ENCODE measurements at places on chromosomes 1 and 21.

- DNase-seq: no peak
Observed at GRCh38 chr1:161159913-161160243, 578 bp downstream of the USP21 start.

GRCh38 chr21:18424276-18424675 lies 20.7 kb upstream of the TMPRSS15 start:
- DNase-seq: no peak

GRCh38 chr1:180928331-180929230 lies 15.9 kb downstream of the KIAA1614 start:
- DNase-seq: no peak

- DNase-seq: no peak
Observed at GRCh38 chr1:207850621-207851407, 60.1 kb downstream of the CD34 start.

- no peak for DNase-seq
Observed at GRCh38 chr1:207941665-207942064, 30.7 kb upstream of the CD34 start.

GRCh38 chr1:93683234-93683633 lies 1.6 kb upstream of the BCAR3 start:
- no peak for DNase-seq

DNA sequence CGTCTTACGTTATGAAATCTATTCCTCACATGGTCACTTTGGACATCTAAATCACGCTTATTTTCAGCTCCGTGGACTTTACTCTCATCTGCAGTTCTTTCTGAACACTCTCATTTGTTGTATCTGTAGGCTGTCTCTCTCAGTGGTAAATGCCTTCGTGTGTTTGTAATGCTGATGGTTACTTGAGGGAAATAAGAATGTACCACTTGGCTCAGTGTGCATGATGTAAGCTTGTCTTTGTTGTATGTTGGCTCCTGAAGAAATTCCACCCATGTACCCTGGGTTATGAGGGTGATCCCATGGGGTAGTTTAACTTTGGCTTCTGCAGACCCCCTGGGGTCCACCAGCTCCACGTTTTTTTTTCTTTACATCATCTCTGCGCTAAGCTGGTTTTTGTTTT lies 378.4 kb downstream of the SETD4 start:
- no peak for DNase-seq

- no peak for DNase-seq
Observed at GRCh38 chr1:239293350-239294110, 92.8 kb upstream of the CHRM3 start.

- DNase-seq: no peak
Observed at GRCh38 chr1:230393722-230394121, 32.4 kb downstream of the PGBD5 start.

DNA sequence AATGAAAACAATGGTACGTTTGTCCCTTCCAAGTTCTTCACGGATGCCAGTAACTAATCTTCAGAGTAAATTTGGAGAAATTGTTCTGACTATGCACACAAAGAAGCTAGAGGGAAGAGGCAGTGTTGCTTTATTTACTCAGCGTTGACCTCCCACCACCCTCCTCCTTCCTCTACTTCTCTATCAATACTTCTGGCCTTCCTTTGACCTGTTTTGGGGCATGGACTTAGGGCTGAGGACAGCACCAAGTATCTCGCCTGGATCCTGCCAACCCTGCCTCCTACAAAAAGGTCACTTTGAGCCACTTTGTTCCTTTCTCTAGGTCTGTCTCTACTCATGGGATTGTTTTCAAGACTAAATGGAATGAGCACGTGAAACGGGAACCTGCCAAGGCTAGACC lies 282.6 kb downstream of the DSCAM start:
- no peak for DNase-seq

GRCh38 chr1:46278807-46279206 lies 24.6 kb downstream of the LRRC41 start:
- no peak for DNase-seq

- no peak for DNase-seq
Observed at GRCh38 chr1:93673163-93673829, 8.3 kb downstream of the BCAR3 start.

- DNase-seq: no peak
Observed at GRCh38 chr1:170634824-170635410, 29.0 kb upstream of the PRRX1 start.

- no peak for DNase-seq
Observed at GRCh38 chr1:64664299-64664698, 80.6 kb upstream of the RAVER2 start.

DNA sequence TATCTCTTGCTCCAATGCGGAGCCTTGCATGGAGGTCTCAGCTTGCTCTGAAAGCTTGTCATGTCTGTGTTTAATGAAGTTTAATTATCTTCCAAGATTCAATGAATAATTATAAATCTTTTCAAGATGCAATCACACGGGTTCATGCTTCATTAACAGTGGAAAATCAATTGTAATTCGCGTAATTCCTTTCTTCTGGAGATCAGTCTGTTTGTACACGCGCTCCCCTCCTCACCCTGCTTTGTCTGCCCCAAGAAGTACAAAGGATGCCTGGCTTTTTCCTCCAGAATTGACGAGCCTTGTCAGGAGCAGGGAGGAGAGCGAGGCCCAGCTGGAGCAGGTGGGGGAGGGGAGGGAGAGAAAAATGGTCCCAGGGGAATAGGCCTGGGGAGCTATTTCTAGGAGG lies 65.0 kb upstream of the DISP3 start:
- DNase-seq: no peak

DNA sequence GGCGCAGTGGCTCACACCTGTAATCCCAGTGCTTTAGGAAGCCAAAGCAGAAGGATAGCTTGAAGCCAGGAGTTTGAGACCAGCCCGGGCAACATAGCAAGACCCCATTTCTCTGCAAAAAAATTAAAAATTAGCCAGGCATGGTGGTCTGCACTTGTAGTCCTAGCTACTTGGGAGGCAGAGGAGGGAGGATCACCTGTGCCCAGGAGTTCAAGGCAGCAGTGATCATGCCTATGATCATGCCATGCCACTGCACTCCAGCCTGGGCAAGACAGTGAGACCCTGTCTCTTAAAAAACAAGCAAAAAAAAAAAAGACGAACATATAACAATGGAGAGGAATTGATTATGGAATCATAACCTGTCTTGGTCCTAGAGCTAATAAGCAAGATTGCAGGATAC lies 45.1 kb downstream of the FBXO42 start:
- no peak for DNase-seq

- no peak for DNase-seq
Observed at GRCh38 chr21:42056996-42057689, 14.0 kb upstream of the UMODL1 start.

DNA sequence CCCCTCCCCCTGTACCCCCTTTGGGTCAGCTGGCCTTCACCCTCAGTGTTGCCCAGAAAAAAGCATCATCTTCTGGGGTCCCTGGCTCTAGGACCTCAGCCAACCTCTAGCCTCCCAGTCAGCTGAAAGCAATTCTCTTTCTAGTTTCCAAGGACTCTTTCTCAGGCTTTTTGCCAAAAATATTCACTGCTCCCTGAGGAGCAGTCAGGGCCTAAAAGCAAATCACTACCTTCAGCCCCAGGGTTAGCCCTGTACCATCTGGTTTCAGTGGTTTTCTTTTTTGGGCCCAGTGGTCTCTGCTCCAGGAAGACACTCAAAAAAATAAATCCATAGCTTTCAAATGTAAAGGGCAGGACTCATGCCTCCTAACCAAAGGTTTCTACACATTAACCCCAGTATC lies 3.1 kb upstream of the LMOD1 start:
- no peak for DNase-seq

GRCh38 chr1:212309967-212310366 lies 24.8 kb downstream of the PPP2R5A start:
- DNase-seq: no peak

DNA sequence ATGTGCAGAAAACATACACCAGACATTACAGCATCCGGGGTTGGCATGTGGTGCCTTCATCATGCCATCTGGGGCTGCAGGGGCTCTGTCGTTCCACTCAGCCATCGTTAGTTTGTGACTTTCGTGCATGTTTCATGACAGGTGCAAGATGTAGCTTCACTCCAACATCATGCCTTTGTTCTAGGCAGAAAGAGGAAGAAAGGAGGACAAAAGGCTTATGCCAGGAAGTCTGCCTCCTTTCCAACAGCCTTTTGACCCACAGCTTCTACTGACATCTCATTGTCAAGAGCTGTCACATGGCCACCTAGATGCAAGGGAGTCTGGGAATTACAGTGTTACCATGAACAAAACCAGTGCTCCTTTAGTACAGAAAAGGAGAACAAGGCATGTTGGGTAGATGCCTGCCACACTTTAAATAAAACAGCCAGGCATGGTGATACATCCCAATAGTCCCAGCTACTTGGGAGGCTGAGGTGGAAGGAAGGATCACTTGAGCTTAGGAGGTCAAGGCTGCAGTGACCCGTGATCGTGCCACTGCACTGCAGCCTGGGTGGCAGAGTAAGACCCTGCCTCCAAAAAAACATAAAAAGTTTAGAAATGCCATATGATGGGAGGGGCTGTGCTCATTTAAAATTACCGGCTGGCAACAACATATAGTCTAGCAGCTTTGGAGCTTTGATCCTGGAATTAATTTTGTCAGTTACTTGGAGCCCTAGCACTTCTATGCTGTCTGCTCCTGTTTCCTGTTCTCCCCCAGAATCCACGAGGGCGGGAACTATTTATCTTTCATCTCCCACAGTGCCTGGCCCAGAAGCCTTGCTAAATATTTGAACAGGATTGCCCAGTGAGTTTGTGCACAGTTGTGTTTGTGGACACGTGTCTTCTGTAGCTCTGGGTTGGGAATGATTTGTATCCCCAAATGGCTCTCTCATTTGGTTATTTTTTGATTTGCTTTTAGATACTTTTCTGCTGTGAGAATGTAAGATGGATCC lies 7.4 kb downstream of the DOP1B start:
- no peak for DNase-seq

DNA sequence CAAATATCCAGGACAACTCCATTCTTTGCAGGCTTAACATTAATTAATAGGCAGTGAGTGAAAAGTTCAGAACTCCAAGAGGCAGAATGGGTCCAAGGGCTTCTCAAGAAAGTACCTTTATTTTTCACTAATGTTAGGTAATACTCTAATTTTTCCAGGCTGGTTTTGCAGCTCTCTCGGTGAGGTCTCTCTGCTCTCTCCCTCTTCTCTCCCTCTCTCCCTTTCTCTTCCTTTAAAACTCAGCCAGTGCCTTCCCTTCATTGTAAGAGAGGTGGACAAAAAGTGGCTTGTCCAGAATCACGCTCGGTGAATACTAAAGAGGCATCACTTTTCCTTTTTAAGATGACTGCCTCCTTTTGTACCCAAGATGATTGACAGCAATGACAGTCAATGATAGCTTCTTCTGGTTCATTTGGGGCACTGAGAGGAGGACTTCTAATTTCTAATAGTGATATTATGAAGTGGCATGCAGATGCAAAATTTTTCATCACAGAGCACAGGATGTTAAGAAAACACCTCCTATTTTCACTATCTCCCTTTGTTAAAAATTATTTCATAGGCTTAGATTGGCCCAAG lies 1.3 kb upstream of the CHI3L1 start:
- DNase-seq: no peak

DNA sequence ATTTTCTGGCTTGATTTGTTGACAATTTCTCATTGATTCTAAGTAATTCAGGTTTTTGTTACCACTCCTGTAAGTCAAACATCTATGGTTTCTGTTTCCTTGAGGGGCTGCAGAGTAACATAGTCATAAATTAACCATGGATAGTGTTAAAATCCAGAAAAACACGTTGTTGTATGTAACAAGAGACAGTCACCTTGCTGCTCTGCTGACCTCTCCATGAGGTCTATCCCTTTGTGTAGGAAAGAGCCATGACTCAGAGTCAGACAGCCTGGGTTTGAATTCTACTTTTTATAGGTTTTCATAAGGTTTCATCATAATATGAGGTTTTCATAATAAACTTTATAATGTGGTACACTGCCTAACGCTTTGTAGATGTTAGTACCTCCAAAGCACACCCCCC lies 27.6 kb upstream of the NBL1 start:
- no peak for DNase-seq

- DNase-seq: no peak
Observed at GRCh38 chr1:44300852-44301251, 54.2 kb downstream of the ERI3 start.

- DNase-seq: no peak
Observed at GRCh38 chr1:115810609-115811008, 30.3 kb downstream of the NHLH2 start.

- DNase-seq: no peak
Observed at GRCh38 chr1:166874464-166874863, 1.6 kb downstream of the TADA1 start.

DNA sequence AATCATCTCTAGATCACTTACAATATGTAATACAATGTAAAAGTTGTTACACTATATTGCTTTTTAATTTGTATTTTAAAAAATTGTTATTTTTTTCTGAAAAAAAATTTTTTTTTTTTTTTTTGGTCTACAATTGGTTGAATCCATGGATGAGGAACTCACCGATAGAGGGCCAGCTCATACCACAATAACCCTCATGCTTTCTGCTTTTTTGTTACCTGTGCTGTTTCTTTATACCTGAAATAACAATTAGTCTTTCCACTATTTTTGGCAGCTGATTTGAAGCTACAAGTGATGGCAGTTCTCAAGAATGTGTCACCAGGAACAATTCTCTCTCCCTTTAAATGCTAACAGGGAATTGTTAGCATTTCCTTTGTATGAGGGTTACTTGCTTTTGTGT lies 12.0 kb downstream of the SMG7 start:
- no peak for DNase-seq

DNA sequence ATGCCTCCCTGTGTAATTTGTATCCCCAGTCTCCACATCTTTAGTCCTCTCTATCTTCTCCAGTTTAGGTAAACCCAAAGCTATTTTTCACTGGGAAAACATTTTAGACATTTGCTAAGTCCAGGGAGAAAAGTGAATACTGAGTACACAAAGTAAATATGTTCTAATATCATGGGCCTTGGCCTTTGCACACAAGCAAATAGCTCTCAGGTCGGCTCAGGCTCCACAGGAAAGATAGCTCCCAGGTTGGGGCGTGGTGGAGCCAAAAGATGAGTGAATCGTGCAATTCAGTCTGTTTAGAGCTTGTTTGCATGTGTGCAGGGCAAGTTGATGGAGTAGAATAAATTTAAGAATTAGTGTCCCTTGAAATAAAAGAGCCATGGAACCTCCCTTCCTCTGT lies 7.9 kb downstream of the RGSL1 start:
- DNase-seq: no peak

DNA sequence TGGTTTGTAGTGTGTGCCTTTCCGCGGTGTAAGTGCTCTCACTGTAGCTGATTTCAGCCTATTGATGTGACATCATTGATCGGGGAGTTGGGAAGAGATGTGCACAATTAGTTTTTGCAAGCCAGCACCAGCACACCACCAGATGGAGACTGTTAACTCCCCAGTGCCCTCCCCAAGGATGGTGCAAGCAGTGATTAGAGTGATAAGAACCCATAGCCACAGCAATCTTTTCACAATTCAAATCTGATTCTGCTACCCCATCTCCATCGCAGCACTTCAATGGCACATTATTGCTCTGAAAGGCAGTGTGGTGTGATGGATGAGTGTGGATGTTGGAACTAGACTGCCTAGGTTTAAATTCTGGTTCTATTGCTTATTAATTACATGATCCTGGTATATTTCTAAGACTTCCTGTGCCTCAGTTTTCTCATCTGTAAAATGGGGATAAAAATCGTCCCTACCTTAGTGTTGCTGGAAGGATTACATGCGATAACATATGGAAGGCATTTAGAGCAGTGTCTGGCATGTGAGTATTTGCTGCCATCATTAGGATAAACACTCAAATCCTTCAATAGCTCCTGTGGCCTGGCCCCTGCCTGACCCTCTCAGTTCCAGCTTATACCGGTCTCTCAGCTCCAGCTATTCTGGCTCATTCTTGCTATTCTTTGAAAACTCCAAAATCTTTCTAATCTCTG lies 6.7 kb downstream of the CSF3R start:
- no peak for DNase-seq

GRCh38 chr1:212643877-212644276 lies 35.3 kb downstream of the ATF3 start:
- DNase-seq: no peak

- DNase-seq: peak; percentile 47
Observed at GRCh38 chr1:28775121-28775942, 36.6 kb upstream of the OPRD1 start.
